T-helper 2 cell treated with Interferon-gamma antibody and Interleukin-4, amounts not matched to agents 100 ng/mL and 5 ng/mL, for 36 hours (primary cell): ENCODE measurements at places on chromosomes 11 and 22. TPM values are rescaled to one million over a fixed set of nuclear protein-coding genes. Genes with fewer than 3 reads are reported as not detected.

FDX1 gene
- 12.2 and 12.4 TPM in 2 replicates for total RNA-seq

KCNJ5 gene
- not detected in 2 replicates for total RNA-seq

MS4A14 gene
- not detected in 2 replicates for total RNA-seq

DDIAS gene
- total RNA-seq, result 13.9 and 15.7 TPM in 2 replicates

HORMAD2 gene
- total RNA-seq, result 0.45 and 0.98 TPM in 2 replicates

VSIG10L2 gene
- total RNA-seq, result not detected in 2 replicates

TMEM151A gene
- not detected in 2 replicates for total RNA-seq

CCT8L2 gene
- total RNA-seq, result not detected in 2 replicates

GPHA2 gene
- total RNA-seq, result not detected in 2 replicates

TPBGL gene
- 0.14 and 0.18 TPM in 2 replicates for total RNA-seq

TRIM22 gene
- 173 and 177 TPM in 2 replicates for total RNA-seq

PLCB3 gene
- 12.7 TPM in 2 replicates for total RNA-seq

MRGPRE gene
- total RNA-seq, result not detected in 2 replicates

ANKRD49 gene
- total RNA-seq, result 21.4 and 23.6 TPM in 2 replicates

OR8B3 gene
- not detected in 2 replicates for total RNA-seq

ARHGAP1 gene
- total RNA-seq, result 77.0 and 87.5 TPM in 2 replicates

HPS5 gene
- 20.7 and 21.5 TPM in 2 replicates for total RNA-seq

TRIM49 gene
- total RNA-seq, result not detected in 2 replicates

BAIAP2L2 gene
- total RNA-seq, result 0.70 and 0.77 TPM in 2 replicates

DDX25 gene
- 0.09 TPM in 1 of 2 replicates, not detected in the other for total RNA-seq

GP1BB gene
- total RNA-seq, result not detected in 2 replicates
